ENCODE measurements at places on chromosomes 1 and 21. TPM values are rescaled to one million over a fixed set of nuclear protein-coding genes. Genes with fewer than 3 reads are reported as not detected.
A peak's percentile ranks its signal among the peaks of the same experiment; 100 is the strongest.

DNA sequence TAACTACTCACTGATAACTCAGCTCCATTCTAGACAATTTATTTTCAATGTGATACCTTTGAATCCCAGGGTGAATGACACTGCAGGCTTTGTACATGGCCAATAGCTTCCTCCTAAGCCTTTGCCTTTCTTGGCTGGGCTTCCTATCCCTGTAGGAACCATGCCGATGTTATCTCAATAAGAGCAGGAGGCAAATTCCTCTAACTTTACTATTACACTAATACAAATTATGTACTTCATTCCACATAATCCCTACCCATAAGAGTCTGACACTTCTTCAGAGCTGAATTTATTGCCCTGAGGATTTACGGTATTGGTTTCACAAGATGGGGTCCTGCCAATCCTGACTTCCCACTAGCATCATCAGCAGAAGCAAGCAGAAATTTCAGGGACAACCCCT is 14.0 kb downstream of the TGFBR3 start:
- no peak for DNase-seq

The SELENBP1 gene
- 0.65 TPM for total RNA-seq

DNA sequence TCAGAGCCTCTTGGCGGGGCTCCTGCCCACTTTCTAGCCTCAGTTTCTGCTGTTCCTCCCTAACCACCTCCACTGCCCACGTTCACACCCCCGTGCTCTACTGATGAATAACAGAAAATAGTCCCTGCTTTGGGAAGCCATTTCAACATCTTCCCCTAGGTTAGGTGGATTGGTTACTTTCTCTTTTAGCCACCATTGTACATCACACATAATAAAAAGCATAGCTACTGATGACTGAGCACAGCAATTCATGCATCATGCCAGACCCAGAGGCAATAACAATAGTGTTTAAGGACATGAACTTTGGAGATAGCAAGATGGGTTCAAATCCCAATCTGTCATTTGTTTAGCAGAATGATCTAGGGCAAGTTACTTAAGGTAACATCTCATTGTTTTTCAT is 74.6 kb downstream of the COLGALT2 start:
- no peak for DNase-seq

- no peak for DNase-seq
Measured at GRCh38 chr21:45918835-45919447, 62.6 kb upstream of the COL6A1 start.

GRCh38 chr1:2181752-2182151 is 12.8 kb downstream of the FAAP20 start:
- no peak for DNase-seq

- no peak for DNase-seq
Measured at GRCh38 chr1:34946211-34946610, 16.8 kb upstream of the DLGAP3 start.

The CENPL gene
- 50.7 TPM for total RNA-seq

The SPRR3 gene
- total RNA-seq, result not detected

- peak; percentile 9 for DNase-seq
Measured at GRCh38 chr1:172647110-172647564, 11.8 kb upstream of the FASLG start.

DNA sequence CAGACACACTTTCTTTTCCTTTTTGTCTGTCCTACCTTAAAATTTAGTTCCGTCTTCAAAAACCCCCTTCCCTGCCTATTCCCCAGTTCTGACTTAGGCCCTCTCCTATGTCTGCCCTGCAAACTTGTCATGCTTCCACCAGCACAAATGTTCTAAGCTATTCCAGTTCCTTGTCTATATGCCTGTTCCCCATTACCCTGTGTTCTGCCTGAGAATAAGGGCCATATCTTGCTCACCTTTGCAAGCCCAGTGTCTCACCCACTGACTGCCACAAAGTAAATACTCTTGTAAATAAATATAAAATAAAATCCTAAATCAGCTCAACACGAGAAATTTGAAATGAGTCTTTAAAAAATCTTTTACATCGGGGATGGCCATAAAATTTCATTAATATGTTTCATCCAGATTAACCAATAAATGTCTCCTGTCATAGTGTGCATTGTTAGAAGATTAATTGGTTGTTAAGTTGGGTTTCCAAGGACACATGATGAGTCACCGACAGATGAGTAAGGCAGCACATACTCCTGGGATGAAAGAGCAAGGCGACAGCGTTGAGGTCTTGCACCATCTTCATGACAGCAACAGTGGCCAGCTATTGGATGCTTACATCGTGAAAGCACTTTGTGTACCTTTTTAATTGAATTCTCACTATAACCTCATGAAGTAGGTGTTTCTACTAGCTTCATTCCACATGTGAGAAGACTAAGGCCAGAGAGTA is 92.6 kb upstream of the NGF start:
- peak; percentile 95 for DNase-seq

The TSTD1 gene
- not detected for total RNA-seq

GRCh38 chr1:154182344-154183045 is 9.4 kb downstream of the TPM3 start:
- DNase-seq, result peak; percentile 83

The FCRL5 gene
- total RNA-seq, result not detected

The NTMT2 gene
- not detected for total RNA-seq

DNA sequence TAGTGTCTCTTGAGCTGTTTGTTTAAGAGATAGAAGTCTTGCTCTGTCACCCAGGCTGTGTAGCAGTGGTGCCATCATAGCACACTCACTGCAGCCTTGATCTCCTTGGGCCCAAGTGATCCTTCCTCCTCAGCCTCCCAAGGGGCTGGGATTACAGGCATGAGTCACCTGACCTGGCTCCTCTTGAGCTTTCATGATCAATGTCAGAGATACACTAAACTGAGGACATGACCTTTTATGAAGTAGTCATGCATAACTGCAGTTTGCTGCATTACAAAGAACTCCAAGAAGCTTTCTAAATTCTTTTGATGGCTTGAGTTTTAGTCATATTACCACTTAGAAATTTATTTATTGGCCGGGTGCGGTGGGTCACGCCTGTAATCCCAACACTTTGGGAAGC is 77.7 kb downstream of the CC2D1B start:
- DNase-seq, result peak; percentile 10

DNA sequence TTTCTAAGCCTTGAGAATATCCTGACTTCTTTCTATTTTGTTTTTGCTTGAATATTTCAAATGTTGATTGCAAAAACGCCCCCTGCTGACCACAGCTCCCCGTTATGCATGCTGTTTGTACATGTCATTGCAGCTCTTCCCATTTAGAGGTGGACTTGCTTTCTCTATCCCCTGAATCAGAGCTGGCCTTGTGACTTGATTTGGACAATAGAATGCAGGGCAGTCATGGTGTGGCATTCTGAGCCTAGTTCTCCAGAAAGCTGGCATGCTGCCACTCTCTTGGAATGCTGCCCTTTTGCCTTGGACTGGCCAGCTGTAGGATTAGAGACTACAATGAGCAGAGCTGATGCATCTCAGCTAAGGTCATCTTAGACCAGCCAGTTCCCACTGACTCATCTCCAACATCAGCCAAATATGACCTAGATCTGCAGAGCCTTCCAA is 1561.5 kb downstream of the MRPL39 start:
- peak; percentile 16 for DNase-seq

The THEM5 gene
- not detected for total RNA-seq

- DNase-seq, result no peak
Measured at GRCh38 chr1:86981482-86982213, 67.2 kb downstream of the HS2ST1 start.

- DNase-seq, result no peak
Measured at GRCh38 chr1:200951016-200951415, 56.3 kb downstream of the INAVA start.

DNA sequence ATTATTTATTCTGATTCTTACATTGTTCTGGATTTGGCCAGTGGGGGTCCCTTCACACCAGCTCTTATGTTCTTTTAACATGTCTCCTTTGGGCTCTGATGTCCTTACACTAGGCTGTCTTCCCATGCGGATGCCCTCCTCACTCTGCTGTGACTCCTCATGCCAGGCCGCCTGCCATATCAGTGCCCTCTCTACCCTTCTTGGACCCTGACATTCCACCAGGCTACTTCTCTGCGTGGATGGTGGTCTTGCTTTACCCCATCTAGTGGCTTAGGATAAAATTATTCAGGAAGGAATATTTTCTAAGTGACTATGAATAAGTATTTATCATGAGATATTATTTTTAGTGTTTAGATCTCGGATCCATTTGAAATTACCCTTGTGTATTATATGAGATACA is 21.2 kb downstream of the ATF6 start:
- no peak for DNase-seq

The AGL gene
- total RNA-seq, result 8.2 TPM

DNA sequence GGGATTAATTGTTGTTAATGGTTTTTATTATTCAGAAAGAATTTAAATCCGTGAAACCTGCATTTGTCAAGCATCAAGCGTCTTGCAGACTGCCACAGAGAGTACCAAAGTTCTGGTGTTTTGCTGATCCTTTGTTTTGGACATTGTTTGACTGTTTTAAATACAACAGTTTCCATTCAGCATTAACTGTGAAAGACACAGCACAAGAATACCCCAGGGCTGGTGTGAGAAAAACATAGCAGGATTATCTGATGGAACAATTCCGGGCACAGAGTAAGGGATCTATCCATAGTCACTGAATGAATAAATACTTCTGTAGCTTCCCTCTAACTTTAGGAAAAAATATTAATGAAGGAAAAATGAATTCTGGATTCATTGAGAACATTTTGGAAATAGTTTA is 202.3 kb downstream of the LTN1 start:
- DNase-seq, result no peak

- no peak for DNase-seq
Measured at GRCh38 chr1:181043025-181043888, 9.5 kb downstream of the MR1 start.

The CHIT1 gene
- total RNA-seq, result not detected

GRCh38 chr1:166300767-166301166 is 134.0 kb upstream of the FAM78B start:
- DNase-seq, result no peak

The PCBP3 gene
- 8.1 TPM for total RNA-seq

The INSRR gene
- total RNA-seq, result not detected

The KLHDC8A gene
- total RNA-seq, result 0.34 TPM

The LPAR3 gene
- total RNA-seq, result 1.4 TPM

The NUF2 gene
- total RNA-seq, result 92.9 TPM

DNA sequence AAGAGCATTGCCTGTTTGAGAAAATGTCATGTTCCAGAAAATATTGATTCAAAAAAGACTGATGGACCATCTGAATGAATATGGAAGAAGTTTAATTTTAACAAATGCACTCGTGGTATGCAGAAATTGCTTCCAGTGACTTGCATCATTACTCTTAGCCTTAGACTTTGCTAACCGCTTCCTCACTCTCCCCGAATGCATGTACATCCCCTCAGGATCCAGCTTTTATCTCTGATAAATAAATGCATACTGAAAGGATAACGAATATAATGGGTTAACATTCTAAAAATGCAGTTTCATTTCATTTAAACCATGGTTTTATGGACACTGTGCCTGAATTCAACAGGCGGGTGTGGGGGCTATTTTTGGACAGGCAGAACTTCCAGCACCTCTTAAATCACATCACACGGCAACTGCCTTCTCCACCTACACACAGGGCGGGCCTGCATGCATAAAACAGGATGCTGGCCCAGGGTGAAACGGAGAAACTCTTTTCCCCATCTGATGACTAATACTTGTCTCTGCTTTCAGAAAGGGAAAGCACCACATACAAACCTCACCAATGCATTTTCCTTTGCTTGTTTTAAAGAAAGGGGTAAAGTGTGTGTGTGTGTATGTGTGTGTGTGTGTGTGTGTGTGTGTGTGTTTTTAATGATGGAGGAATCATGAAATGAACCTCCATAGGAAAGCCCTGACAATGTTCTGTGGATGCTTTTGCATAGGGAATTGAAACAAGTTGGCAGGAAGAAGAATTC is 48.7 kb downstream of the SPAG17 start:
- DNase-seq, result peak; percentile 89

The C4BPA gene
- total RNA-seq, result not detected

The C1orf53 gene
- 28.6 TPM for total RNA-seq

The SPATA45 gene
- not detected for total RNA-seq

DNA sequence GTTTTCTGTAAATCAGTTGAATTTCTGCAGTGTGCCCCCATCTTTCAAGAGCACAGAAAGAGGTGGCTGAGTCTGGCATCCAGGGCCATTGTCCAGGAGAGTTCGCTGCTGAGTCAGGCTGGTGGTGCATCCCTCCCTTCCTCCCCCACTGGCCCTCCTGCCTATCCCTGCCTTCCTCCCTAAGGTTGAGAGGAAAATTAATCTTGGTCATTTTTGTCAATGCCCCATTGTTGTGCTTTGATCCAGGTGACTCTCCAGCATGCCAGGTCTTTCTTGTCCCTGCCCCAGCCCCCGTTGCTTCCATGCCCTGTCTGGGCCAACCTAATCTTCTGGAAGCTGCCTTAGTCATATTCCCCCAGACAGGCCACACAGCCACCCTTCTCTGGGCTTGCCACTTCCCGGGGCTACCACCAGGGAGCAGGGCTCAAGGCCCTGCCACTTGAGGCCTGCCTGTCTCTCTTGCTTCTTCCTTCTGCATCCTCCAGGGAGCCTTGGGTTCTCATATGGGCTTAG is 26.6 kb downstream of the PROK1 start:
- peak; percentile 69 for DNase-seq

DNA sequence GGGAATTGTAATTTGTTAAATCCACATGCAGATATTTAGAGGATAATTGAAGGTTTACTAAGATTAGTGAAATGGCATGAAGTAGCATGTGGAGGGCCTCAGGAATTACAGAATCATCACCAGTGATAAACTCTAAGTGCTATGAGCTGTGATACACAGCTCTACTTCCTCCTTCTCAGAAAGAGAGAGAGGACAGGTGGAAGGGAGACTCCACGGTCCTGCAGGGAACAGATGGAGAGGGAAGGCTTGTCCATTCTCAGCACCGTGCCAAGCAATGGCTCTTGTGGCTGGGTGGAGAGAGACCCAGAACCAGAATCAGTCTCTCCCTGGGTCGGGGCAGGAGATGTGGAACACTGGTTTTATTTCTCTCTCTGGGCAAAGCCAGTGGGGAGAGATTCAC is 27.8 kb upstream of the LYPD8 start:
- no peak for DNase-seq

The HNRNPU gene
- total RNA-seq, result 753 TPM

- no peak for DNase-seq
Measured at GRCh38 chr1:30171537-30172298, 551.7 kb downstream of the MATN1 start.

The PGBD2 gene
- total RNA-seq, result 7.9 TPM

DNA sequence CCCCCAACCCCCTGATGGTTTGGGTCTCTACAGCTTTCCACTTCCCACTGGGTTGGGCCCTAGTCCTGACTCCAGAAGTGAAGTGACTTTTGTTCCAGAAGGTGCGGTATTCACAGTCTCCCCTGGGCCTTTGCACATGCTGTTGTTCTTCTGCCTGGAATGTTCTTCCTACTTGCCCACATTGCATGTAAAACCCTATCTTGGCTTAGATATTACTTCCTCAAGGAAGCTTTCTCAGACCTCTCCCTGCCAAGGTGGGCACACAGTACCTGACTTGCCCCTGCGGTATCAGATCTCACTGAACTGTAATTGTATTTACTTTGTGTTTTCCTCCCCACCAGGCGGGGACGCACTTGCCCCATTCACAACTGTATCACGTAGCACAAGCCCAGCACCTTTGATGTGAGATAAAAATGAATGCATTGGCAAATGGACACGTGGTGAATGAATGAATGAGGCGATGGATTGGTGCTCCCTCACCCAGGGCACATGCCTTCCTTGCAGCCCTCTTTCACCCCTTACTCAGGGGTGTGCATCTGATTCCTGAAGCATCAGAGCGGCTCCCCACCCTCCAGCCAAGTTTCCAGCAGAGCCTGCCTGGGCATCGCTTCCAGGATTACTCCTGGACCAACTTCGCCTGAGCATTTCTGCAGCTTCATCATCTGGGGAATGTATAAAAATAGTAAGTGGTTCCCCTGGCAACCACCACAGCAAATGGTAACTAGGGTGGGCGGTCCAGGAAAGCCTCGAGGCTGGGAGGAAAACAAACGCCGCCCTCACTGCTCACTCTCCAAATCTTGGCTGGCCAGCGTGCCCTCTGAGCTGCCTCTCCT is 19.8 kb downstream of the NENF start:
- DNase-seq, result no peak

All from Daoy (cell line).